ENCODE measurements at places on chromosomes 11 and 22.

GRCh38 chr11:20452585-20452984, 65.1 kb downstream of the PRMT3 start:
- no peaks in the 10 kb centered on the region for H3K36me3 ChIP-seq
- H3K27ac ChIP-seq: no peak overlapping the region
- H3K27me3 ChIP-seq: no peaks in the 10 kb centered on the region
- no peak for DNase-seq
- no peak overlapping the region for H3K4me3 ChIP-seq

DNA sequence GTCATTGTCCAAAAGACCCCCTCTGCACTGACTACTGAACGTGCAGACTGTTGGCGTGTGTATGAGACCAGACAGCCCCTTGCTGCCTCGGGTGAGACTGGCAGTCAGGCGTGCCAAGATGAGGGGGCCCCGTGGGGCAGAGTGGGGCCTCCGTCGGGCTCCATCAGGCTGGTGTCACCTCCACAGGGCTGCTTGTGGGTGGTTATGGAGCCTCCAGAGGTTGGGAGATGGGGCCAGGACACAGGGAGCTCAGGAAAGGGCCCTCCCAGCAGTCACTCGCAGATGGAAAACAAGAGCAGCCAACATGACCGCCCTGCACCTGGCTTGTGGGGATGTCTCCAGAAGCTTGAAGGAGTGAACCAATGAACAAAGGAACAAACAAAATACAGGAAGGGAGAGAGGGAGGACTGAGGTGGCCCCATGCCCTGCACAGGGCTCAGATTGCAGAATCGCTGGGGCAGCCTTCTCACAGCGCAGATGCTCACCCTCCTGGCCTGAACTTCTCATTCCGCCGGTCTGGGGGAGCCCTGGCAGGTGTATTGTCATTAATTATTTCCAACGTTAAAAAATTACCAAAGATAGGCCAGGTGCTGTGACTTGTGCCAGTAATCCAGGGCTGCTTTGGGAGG, 5.5 kb upstream of the PHLDA2 start:
- no peak for DNase-seq
- H3K27me3 ChIP-seq: no peaks in the 10 kb centered on the region
- no peaks in the 10 kb centered on the region for H3K36me3 ChIP-seq
- no peak overlapping the region for H3K27ac ChIP-seq
- no peak overlapping the region for H3K4me3 ChIP-seq

DNA sequence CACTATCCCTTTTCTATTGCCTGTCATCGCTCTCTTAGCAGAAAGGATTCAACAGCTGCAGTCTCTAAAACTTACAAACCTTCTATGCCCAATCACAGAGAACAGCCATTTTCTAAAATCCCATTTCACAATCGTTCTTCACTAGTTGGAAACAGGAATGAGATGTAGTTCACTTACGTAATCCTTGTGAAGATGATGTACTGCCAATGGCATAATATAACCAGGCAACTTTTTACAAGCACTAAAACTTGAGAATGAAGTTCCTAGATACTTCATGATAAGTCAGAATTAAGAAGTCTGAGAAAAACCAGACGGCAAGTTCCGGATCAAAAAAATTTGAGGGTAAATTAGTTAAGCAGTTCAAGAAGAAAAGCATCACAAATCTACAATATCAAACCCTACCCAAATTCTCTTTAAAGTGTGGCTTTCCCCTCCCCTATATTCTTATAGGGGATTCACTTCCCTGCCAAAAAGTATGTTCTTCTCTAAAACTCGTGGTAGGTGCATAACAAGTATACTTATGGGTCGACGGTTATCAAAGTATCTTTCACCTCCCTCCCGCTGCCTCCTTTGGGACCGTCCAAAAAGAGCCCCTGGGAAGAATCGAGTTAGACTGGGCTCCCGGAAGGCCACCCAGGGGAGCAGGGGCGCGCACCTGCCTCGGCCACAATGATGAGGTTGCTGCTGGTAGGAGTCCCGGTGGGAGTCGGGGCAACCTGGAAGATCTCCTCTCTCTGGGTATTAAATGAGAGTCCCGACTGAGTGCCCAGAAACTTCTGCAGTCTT, 666 bp downstream of the MSANTD4 start:
- peaks cover 48% of the 10 kb centered on the region for H3K4me1 ChIP-seq
- no peak for DNase-seq
- H3K27ac ChIP-seq: peak overlapping the region; percentile 83
- H3K27me3 ChIP-seq: no peaks in the 10 kb centered on the region
- no peaks in the 10 kb centered on the region for H3K36me3 ChIP-seq

DNA sequence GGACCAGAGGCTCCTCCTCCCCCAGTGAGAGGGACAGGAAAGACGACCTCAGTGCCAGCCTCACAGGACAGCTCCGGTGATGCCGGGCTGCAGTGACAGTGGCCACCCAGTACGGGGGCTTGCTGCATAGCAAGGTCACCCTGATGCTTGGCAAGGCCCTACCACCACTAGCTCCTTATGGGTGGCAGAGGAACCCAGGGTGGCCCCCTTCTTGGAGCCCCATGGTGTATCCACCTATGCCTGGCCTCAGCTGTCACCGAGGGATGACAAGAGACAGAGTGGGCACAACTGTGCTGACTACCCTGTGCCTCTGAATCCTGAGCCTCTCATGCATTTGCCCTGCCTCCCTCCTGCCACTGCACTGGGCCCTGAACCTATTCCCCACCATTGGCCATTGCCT, 809.2 kb downstream of the TBC1D22A start:
- no peaks in the 10 kb centered on the region for H3K36me3 ChIP-seq
- DNase-seq: no peak
- H3K27me3 ChIP-seq: no peaks in the 10 kb centered on the region
- H3K27ac ChIP-seq: no peak overlapping the region

GRCh38 chr11:73439002-73439843, 63.0 kb downstream of the RELT start:
- no peaks in the 10 kb centered on the region for H3K27me3 ChIP-seq
- peaks cover 5% of the 10 kb centered on the region for H3K4me1 ChIP-seq
- DNase-seq: no peak
- H3K36me3 ChIP-seq: no peaks in the 10 kb centered on the region
